ENCODE measurements at places on chromosomes 7 and 10. TPM values are rescaled to one million over a fixed set of nuclear protein-coding genes. Genes with fewer than 3 reads are reported as not detected.

TSPAN33 gene
- 0.38 TPM for total RNA-seq

HABP2 gene
- not detected for total RNA-seq

CFAP70 gene
- total RNA-seq, result 0.27 TPM

GIMAP5 gene
- total RNA-seq, result 42.8 TPM

ANKRD30A gene
- total RNA-seq, result not detected

SLC26A5 gene
- not detected for total RNA-seq

SPDYE9 gene
- total RNA-seq, result not detected

OR2A42 gene
- total RNA-seq, result 0.09 TPM

VSTM4 gene
- 0.27 TPM for total RNA-seq

MET gene
- total RNA-seq, result 63.3 TPM

GOLGA7B gene
- total RNA-seq, result under 0.01 TPM

CHN2 gene
- under 0.01 TPM for total RNA-seq

PTN gene
- 0.56 TPM for total RNA-seq

TMEM184A gene
- 0.19 TPM for total RNA-seq

CAPZA2 gene
- 239 TPM for total RNA-seq

Data from endothelial cell of coronary artery (primary cell).